CD4-positive, alpha-beta T cell treated with Interleukin-6 at 100 ng/mL for 8 hours (primary cell): ENCODE measurements at places on chromosomes 2 and 18.

DNA sequence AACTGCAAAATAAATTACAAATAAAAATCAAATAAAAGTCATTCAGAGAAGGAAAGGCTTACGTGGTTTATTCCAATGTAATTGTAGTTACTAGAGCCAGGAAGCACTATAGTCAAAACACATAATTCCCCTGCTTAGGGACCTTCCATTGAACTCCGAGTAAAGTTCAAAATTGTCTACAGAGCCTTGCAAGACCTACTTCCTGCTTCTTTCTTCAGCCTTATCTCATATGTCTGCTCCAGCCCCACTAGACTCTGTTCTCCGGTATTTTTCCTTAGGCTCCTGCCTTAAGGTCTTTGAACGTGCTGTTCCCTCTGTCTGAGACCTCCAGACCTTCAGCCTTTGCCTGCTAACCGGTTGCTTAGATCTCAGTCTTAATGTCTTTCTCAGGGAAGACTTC is 104.3 kb downstream of the ARL6IP6 start:
- no peak for DNase-seq

DNA sequence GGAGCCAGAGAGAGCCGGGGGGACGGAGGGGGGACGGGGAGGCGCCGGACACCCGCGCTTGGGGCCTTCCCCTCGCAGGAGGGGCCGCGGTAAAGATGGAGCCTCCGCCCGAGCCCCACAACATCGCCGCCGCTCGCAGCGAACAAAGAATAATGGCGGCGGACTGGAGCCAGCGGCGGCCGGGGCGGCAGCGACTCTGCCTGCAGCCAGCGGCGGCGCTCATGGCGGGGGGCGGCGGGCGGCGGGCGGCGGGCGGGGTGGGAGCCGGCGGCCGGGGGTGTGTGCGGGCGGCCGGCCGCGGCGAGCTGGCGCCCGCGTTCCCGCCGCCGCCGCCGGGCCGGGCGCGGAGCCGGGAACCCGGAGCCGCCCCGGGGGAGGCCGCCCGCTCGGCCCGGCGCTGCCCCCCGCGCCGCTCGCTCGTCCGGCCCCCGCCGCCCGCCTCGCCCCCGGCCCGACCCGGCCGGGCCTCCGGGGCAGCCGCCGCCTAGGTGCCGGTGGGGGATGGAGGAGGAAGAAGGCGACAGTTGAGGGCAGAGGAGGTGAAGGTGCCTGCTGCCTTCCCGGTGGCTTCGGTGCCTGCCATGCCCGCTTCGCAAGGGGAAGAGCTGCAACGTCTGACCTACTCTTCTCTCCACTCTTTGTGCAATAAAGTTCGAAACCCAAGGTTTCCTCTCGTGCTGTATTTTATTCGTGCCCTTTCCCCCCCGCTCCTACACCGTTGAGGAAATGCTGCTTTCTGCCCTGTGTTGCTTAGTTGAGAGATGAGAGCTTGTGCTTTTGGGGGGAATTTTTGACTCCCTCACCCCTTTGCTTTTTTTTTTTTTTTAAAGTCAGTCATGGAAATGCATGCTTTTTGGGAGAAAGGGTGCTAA is 634 bp downstream of the CREB1 start:
- DNase-seq: peak; percentile 55

- DNase-seq: no peak
Measured at GRCh38 chr2:10513201-10513600, 65.1 kb upstream of the ODC1 start.

- DNase-seq: no peak
Measured at GRCh38 chr2:212961255-212961654, 190.2 kb downstream of the IKZF2 start.

DNA sequence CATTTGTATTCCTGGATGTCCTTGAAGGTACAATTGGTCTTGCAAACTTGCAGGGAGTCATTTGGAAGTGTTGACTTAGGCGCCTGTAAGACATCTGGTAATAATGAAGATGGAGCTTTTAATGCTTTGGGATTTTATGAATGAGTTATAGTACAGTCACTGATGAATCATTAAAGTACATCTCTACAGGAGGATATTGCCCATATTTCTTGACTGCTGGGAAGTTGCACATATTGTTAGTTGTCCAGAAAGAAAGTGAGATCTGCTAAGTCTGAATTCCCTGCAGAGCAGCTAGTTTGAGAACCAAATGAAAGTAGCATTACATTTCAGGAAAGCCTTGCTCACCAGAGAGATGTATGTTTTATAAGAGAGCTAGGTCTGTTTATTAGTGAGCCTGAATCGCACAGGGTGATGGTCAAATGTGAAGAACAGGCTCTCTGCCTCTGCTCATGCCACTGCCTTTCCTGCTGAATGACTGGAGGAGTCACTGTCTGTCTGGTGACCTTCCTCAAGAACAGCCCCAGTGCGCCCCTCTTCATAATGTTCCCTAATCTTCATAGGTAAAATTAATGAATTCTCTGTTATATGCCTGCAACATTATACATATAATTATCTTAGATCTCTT is 138.9 kb upstream of the KLHL14 start:
- DNase-seq: no peak

GRCh38 chr2:241002275-241003046 is 4.0 kb downstream of the SNED1 start:
- DNase-seq: no peak

DNA sequence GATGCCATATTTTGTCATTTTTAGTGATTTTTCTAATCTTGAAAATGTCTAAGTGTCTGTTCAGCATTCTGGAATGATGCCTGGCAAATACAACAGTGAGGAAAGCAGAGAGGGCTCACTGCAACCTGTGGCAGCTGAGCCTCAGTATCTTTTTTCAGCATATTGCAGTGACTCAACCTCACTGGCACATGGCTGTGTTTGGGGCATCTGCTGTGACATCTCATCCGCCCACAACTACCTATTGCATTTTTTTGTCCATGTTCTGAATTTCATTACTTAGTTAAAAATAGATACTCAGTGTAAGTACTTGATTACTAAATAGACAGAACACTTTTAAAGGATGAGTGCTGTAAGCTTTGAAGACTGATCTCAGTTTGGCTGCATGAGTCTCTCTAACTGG is 10.7 kb downstream of the BABAM2 start:
- no peak for DNase-seq

GRCh38 chr18:60500960-60501359 is 128.4 kb upstream of the MC4R start:
- no peak for DNase-seq

- no peak for DNase-seq
Measured at GRCh38 chr2:148135705-148136104, 114.8 kb downstream of the MBD5 start.

- DNase-seq: no peak
Measured at GRCh38 chr2:180670302-180671003, 310.0 kb upstream of the UBE2E3 start.

DNA sequence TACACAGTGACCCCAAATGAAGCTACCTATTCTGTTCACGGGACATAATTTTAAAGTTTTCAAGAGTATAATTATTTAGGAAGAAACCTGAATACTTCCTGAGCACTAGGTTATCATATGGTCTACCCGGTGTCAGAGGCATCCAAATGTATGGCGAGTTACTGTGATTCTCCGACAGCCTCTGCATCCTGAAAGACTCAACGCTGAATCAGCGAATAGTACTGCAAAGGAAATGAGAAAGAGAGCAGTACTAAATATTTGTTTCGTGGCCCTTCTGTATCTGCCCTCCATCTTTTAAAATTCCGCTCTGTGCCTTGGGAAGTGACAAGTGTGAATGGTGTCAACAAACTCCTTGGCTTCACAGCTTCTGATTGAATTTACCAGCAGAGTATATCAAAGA is 358.0 kb upstream of the ZEB2 start:
- no peak for DNase-seq

- DNase-seq: peak; percentile 56
Measured at GRCh38 chr2:43178602-43179542, 47.5 kb downstream of the ZFP36L2 start.

DNA sequence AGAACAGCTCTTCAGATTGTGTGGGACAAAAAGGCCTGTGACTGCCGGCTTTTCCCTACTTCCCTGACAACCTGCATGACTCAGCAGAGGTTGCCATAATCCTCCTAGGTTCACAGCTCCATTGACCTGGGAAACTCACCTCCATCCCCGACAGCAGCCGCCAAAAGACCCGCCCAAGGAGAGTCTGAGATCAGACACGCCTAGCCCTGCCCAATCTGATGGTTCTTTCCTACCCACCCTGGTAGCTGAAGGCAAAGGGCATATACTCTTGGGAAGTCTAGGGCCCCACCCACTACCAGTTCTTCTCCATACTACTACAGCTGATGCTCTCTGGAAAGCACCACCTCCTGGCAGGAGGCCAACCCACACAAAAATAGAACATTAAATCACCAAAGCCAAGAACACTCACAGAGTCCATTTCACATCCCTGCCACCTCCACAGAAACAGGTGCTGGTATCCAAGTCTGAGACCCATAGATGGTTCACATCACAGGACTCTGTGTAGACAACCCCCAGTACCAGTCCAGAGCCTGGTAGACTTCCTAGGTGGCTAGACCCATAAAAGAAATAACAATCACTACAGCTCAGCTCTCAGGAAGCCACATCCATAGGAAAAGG is 140.6 kb downstream of the NETO1 start:
- no peak for DNase-seq

DNA sequence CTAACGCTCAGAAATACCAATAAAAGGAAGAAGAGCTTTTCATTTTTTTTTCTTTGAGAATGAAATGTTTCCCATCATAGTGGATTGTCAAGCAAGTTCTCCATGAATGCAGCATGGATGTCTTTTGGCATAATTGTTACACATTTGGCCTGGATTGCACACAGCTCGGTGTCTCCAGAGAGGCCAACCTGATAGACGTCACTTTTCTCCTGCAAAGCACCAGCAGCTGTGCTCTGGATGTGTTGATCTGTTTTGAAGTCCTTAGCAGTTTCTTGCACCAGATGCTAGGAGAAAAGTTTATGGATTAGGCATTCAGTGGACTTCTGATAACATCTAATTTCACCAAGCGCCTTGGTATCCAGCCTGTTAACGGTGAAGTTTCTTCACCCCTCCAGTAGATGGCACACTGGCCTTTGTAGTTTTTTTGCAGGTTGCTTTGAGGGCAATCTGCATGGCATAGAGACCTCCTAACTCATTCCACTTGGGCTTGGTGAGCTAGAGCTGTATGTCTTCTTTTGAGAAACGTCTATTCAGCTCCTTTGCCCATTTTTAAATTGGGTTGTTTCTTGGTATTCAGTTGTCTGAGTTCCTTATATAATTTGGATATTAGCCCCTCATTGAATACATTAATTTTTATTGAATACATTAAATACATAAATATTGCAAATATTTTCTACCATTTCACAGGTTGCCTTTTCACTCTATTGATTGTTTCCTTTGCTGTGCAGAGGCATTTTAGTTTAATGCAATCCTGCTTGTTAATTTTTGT is 59.7 kb downstream of the PTH2R start:
- DNase-seq: no peak

- DNase-seq: no peak
Measured at GRCh38 chr2:227503433-227504406, 31.8 kb downstream of the AGFG1 start.

- DNase-seq: peak; percentile 64
Measured at GRCh38 chr2:219402665-219403515, 15.2 kb upstream of the DNPEP start.

- DNase-seq: no peak
Measured at GRCh38 chr2:190486037-190486623, 48.4 kb downstream of the NEMP2 start.

DNA sequence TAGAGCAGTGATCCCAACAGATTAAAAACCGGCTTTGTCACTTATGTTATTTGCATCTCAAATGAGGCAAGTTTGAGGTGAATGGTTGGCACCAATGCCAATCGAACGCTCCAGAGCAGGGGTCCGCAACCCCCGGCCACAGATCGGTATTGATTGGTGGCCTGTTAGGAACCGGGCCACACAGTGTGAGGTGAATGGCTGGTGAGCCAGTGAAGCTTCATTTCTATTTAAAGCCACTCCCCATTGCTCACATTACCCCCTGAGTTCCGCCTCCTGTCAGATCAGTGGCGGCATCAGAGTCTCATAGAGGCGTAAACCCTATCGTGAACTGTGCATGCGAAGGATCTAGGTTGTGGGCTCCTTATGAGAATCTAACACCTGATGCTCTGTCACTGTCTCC is 132.0 kb downstream of the TMEM182 start:
- no peak for DNase-seq
